Stimulated activated CD8-positive, alpha-beta memory T cell treated with anti-CD3 and anti-CD28 coated beads, Interleukin-2, amount 100 ng/mL, for 1 hour (primary cell): ENCODE measurements at places on chromosomes 1 and 21.

GRCh38 chr1:32241001-32241763 lies 5.8 kb upstream of the FAM167B start:
- DNase-seq, result no peak

DNA sequence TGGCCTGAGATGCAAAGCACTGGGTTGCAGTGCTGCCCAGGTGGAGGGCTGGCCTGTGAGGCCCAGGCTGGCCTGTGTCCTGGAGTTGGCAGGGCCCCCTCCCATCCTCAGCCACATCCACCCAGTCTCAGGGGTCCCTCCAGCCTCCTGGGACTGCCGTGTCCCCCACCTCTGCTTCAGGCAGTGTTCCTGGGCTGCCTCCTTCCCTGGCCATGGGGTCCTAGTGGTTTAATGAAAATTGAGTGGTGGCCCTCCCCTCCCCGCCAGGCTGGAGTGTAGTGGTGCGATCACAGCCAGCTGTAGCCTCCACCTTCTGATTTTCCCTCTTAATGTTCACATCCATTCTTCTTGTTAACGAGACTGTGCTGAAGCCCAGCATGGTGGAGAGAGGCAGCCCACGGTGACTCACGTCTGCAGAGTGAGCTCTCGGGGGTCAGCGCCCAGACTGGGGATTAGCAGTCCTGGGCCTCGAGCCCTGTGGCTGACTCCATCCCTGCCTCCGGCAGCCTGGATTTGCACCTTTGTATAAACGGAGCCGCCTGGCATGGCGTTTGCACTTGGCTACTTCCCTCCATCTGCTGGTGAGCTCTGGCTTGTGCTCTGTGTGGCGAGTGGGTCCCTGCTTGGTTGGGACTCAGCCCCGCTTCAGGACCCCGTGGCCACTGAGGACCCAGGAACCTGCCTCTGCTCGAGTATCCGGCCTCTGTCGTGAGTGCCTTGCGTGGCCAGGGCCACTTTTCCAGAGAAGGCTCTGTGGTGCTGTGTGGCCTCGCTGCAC lies 6.9 kb downstream of the MIB2 start:
- no peak for DNase-seq

DNA sequence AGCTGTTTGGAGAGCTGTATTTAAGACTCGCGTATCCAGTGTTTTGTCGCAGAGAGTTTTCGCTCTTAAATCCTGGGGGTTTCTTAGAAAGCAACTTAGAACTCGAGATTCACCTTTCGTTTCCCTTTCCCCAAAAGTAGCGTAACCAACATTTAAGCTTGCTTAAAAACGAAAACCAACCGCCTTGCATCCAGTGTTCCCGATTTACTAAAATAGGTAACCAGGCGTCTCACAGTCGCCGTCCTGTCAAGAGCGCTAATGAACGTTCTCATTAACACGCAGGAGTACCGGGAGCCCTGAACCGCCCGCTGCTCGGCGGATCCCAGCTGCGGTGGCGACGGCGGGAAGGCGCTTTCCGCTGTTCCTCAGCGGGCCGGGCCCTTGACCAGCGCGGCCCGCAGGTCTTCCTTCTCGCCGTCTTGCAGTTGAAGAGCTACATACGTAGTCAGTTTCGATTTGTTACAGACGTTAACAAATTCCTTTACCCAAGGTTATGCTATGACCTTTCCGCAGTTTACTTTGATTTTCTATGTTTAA lies 1.9 kb downstream of the OLIG1 start:
- DNase-seq, result no peak

DNA sequence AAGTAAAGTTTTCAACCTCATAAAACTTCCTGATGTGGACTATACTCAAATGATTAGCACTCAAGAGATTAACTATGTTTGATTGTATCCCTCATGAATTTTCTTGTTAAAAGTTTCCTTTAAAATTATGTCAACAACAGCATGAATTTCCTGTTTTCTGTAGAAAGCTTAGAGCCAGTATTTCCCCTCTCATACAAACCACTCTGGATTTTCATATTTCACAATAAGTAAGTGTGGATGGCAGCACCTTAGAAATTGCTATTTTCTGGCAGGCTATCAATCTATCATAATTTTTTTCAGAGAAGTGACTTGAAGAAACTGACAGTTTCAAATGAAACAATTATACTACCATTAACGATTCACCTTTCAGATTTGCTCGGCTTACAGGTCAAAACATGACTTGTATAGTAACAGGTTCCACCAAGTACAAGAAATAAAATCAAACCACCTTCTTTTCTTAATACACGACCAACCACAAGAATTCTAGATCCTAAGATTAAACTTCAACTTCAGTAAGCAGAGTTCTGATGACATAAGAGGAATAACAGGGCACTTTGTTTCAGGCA lies 20.8 kb downstream of the ELK4 start:
- DNase-seq, result no peak

GRCh38 chr1:215113776-215114153 lies 31.2 kb downstream of the KCNK2 start:
- no peak for DNase-seq

GRCh38 chr1:1351511-1352427 lies 2.6 kb upstream of the DVL1 start:
- no peak for DNase-seq

- no peak for DNase-seq
Measured at GRCh38 chr1:67942274-67942673, 108.2 kb downstream of the DIRAS3 start.

DNA sequence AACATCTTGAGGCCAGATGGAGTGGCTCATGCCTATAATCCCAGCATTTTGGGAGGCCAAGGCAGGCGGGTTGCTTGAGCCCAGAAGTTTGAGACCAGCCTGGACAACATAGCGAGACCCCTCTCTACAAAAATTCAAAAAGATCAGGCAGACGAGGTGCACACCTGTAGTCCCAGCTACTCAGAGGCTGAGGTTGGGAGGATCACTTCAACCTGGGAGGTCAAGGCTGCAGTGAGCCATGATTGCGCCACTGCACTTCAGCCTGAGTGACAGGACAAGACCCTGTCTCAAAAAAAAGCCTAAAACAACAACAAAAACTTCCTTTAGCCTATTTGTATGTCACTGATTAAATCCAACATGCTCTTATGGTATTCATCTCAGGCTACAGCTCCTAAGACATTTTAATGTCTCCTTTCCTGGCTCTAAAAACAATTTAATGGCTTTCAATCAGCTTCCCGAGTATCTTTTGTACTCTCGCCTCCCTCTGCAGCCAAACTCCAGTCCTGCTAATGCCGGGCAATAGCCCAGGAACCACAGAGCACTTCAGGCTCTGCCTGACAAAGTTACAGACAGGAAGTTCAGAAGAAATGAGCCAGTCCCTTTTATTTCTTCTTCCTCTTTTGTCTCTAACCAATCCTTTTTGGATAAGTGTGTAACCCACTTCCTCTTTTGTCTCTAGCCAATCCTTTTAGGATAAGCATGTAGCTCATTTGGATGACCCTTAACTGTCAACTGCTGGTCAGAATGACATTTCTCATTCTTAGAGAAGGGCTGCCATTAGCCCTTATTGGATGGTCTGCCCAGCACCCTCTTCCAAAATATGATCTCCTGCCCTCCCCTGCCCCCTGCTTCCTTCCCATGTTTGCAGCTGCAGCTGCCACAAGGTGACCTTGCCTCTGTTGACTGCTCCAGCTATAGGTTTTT lies 6.6 kb upstream of the DOP1B start:
- DNase-seq, result no peak

- no peak for DNase-seq
Measured at GRCh38 chr1:115327270-115327669, 10.8 kb downstream of the NGF start.

GRCh38 chr1:179031855-179032513 lies 6.3 kb downstream of the FAM20B start:
- DNase-seq, result no peak

DNA sequence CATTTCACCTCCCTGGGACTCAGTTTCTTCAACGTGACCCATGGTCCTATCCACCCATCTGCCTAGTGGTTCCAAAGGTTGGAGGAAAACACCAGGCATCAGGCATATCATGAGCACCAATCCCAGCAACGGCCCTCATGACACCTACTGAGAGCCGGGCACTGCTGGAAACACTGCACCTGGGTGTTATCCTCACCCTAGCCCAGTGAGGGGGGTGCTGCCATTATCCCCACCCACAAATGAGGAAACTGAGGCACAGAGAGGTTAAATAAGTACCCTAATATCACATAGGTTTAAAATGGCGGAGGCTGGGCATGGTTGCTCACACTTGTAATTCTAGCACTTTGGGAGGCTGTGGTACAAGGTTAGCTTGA lies 206.9 kb downstream of the MATN1 start:
- DNase-seq, result no peak

GRCh38 chr1:155134880-155135414 lies 705 bp upstream of the SLC50A1 start:
- no peak for DNase-seq

GRCh38 chr1:184635980-184636431 lies 118.7 kb downstream of the EDEM3 start:
- no peak for DNase-seq

GRCh38 chr1:227270554-227270953 lies 47.7 kb downstream of the CDC42BPA start:
- DNase-seq, result no peak

GRCh38 chr1:27940870-27941560 lies 6.2 kb downstream of the SMPDL3B start:
- DNase-seq, result no peak

DNA sequence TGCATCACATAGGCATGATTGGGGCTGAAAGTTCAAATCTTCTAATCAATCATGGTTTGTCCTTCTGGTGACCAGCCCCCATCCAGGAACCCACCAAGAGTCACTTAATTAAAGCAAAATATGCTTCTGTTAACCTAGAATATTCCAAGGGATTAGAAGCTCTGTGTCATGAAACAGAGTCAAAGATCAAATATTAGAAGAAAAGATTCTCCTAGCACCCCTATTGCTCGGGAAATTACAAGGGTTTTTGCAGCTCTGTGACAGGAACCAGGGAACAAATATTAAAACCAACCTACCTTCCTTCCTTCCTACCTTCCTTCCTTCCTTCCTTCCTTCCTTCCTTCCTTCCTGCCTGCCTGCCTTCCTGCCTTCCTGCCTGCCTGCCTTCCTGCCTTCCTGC lies 31.8 kb upstream of the ACTN2 start:
- no peak for DNase-seq

DNA sequence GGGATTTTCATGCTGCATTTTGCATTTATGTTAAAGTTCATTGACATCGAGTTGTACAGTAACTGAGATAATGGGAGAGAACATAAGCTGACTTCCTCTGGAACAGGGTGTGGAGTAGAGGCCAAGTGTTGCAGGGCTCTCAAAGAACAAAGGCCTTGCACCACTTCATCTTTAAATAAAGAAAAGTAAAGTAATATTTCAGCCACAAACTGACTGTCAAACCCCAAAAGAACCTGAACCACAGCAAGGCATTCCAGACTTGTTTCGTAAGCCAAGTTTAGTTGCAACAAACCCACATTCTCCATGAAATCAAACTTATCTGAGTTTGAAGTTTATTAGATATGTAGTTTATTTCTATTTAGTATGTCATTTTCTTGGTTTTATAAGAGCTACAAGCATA lies 19.1 kb upstream of the HMGCS2 start:
- DNase-seq, result no peak

- no peak for DNase-seq
Measured at GRCh38 chr1:9278116-9278515, 14.6 kb upstream of the SPSB1 start.

GRCh38 chr1:2279210-2279639 lies 51.1 kb downstream of the SKI start:
- DNase-seq, result no peak

DNA sequence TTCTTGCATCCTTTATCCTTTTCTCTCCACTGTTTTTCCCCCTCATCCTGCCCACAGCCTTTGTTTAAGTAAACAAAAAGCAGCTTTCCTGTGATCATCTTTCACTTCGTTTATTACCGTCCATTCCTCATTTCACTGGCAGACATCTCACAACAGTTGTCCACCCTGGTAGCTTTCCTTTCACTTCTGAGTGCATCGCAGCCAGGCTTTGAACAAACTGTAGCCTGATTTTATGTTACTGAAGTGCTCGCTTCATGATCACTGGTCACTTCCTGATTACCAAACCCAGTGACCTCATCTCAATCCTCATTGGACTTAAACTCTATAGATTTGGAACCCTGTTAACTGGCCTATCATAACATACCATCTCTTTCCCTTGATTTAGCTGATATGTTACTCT lies 67.7 kb downstream of the SDCCAG8 start:
- no peak for DNase-seq

DNA sequence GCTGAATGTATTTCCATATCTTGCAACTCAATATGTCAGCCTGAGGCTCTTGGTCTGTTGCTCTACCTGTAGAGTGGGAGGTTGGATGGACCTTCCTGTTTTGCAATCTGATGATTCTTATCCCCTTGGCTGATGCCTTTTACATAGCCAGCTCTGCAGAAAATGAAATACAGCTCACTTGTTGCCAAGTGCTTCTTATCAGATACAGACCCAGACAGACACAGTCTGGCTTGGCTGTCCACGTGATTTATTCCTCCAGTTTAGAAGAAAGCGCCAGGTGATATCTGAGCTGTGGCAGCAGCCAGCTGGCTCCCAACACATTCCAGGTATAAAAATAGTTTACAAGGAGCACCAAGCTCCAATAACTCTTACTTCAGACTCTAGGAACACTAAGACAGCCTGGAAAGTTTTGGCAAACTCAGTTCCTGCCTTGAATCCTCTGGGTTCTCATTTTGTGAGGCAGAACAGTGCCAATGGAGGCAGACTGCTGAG lies 479.2 kb upstream of the USP24 start:
- no peak for DNase-seq

DNA sequence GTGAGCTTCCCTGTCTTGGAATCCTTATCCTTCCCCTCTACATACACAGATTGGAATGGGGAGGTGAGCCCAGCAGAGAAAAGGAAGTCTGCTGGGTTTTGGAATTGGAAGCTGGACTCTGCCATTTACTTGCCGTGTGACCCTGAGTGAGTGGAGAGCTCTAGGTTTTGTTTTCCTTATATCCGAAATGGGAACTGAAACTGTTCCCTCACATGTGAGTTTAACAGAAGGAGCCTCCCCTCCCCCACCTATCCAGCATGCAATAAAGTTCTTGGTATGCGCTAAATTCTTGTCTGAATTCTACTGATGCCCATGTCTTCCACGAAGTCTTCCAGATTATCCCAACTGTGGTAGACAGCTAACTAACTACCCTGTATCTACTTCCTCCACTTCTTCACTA lies 58.7 kb downstream of the NENF start:
- DNase-seq, result no peak

GRCh38 chr1:3759164-3759563 lies 6.9 kb downstream of the CCDC27 start:
- no peak for DNase-seq

GRCh38 chr1:33080373-33080772 lies 580 bp upstream of the AZIN2 start:
- no peak for DNase-seq

GRCh38 chr1:29962831-29963247 lies 726.5 kb downstream of the PTPRU start:
- DNase-seq, result no peak

GRCh38 chr1:114670083-114671010 lies 498 bp upstream of the DENND2C start:
- peak; percentile 78 for DNase-seq

- DNase-seq, result no peak
Measured at GRCh38 chr21:32514275-32515055, 70.9 kb downstream of the TCP10L start.

GRCh38 chr1:177306981-177307380 lies 136.2 kb downstream of the BRINP2 start:
- DNase-seq, result no peak

- no peak for DNase-seq
Measured at GRCh38 chr1:117171900-117172511, 38.7 kb downstream of the VTCN1 start.

- no peak for DNase-seq
Measured at GRCh38 chr1:14103878-14104430, 404.0 kb downstream of the PRDM2 start.
